ENCODE measurements at places on chromosomes 13 and 19. TPM values are rescaled to one million over a fixed set of nuclear protein-coding genes. Genes with fewer than 3 reads are reported as not detected.
A peak's percentile ranks its signal among the peaks of the same experiment; 100 is the strongest.

Gene RGS9BP
- 0.19 TPM for total RNA-seq

GRCh38 chr13:22162889-22163288, 492.0 kb downstream of the FGF9 start:
- H3K27ac ChIP-seq: no peak overlapping the region
- no peaks in the 10 kb centered on the region for H3K27me3 ChIP-seq
- DNase-seq: no peak
- no peaks in the 10 kb centered on the region for H3K4me1 ChIP-seq

DNA sequence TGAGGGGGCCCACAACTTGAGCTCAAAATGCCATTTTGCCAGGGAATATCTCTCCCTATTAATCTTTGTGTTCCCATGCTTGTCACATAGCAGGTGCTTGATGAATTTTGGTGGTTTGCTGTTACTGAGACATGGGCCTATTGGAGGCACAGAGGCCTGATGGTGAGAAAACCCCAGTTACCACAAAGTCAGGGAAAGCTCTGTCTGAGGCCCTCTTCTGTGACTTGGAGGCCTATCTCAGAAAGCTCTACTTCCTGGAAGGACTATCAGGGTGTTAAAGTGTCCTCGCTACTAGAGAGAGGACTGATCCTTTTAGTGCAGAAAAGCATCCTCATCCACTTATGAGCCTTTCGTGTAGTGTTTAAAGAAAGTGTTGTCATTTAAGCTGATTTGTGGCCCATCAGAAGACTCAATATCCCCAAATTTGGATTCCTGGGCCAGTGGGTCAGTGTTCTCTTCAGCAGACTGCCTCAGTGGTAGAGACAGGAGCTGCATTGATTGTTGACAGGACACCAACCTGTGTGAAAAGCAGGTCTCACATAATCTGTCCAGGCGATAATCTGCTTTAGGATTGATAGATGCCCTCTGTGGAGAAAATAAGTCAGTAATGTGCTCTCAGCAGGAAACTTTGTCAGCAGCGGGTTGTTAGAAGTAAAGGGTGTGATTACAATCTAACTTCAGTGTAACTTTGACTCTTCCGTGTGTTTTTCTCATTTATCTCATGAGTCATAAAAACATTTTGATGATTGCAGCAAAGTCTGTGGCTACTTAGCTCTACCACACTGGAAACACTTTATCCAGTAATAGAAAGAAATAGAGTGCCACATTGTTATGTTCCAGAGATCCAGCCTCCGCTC, 121.0 kb downstream of the AKAP11 start:
- H3K27ac ChIP-seq: no peak overlapping the region
- H3K4me1 ChIP-seq: peaks cover 13% of the 10 kb centered on the region
- H3K36me3 ChIP-seq: peaks cover 2% of the 10 kb centered on the region

GRCh38 chr13:39197647-39198007, 159.4 kb downstream of the NHLRC3 start:
- H3K27me3 ChIP-seq: peaks cover 5% of the 10 kb centered on the region
- H3K27ac ChIP-seq: peak overlapping the region; percentile 9
- H3K4me3 ChIP-seq: no peak overlapping the region
- no peak for DNase-seq

GRCh38 chr13:29339386-29340272, 255.9 kb downstream of the SLC7A1 start:
- no peak overlapping the region for H3K4me3 ChIP-seq
- H3K27me3 ChIP-seq: peaks cover 7% of the 10 kb centered on the region
- H3K4me1 ChIP-seq: no peaks in the 10 kb centered on the region
- DNase-seq: no peak
- H3K36me3 ChIP-seq: no peaks in the 10 kb centered on the region

DNA sequence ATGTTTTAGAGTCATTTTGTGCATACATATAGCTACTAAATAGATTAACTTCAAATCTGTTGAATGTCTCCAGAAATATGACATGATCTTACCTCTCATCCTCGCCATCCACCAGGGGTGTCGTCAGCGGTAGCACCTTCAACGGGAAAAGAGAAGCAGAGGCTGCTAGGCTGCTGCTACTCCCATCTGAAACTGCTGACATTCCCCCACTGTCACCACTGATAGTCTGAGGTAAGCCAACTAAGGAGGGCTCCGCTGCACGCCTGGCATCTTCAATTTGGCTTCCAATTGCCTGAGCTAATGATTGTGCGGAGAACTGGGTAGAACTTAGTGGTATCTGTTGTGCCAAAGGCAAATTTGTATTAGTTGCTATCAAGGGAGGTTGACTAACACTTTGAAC, 3.1 kb downstream of the TSC22D1 start:
- H3K4me1 ChIP-seq: peaks cover 68% of the 10 kb centered on the region
- H3K4me3 ChIP-seq: peak overlapping the region; percentile 92
- no peak for DNase-seq

DNA sequence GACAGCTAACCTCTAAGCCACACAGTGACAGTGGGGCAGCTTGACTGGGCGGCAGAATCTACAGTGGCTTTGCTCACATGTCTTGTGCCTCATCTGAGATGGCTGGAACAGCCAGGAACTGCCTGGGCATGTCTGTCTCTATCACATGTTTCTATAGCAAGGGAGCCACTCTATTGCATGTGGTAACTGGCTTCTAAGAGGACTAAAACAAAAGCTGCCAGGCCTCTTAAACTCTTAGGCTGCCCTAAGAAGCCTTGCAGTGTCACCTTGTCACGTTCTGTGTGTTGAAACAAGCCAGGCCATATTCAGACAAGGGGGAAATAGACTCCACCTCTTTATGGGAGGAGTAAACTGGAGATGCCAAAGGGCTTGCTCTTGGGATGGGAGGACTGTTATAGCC, 122.9 kb upstream of the MAB21L1 start:
- H3K36me3 ChIP-seq: no peaks in the 10 kb centered on the region
- H3K4me3 ChIP-seq: no peak overlapping the region
- no peak for DNase-seq
- peak overlapping the region; percentile 79 for H3K27ac ChIP-seq
- H3K27me3 ChIP-seq: no peaks in the 10 kb centered on the region

Measured in chondrocyte (in vitro differentiated cells).